Muscle of back (tissue), 13 donors: ENCODE measurements at places on chromosomes 1 and 21.

DNA sequence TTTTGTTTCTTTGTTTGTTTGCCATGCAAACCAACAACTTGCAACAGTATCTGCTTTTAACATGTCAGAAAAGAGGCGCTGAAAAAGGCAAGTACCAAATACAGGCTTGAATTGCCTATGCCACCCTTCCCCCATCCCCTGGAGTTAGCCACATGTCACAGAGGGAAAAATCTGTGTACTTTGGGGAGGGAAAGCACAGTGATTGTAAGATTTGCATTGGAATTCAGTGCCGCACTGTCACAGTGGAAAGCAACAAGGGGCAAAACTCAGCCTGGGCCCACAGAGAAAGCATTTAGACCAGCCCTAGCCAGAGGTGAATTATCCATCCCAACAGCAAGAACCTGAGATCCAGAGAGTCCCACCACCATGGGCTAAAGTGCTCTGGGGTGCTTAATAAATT, 52.4 kb upstream of the ACADM start:
- no peak for DNase-seq

DNA sequence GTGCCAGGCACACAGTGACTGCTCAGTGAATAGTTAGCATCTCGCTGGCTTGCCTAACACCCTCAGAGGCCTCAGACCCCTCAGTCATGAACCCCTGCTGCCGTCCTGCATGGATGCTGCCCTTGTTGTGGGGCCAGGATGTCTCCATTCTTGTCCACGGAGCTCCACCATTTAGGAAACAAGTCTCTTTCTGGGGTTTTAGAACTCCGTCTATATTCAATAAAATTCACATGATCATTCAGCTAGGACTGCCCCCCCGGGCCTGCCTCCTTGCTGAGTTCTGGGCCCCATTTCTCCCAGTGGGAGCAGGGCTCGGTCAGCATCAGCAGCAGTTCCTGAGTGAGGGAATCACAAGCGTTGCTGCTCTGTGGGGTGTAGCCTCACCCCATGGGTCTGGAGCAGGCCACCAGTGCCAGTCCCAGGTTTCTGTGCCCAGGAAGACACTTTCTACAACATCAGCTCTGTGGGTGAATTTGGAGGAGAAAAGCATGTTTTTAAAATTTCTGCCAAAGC, 134.1 kb downstream of the RHOU start:
- no peak for DNase-seq

GRCh38 chr1:9225411-9225785, 9.2 kb upstream of the H6PD start:
- DNase-seq = no peak

- DNase-seq = no peak
Observed at GRCh38 chr21:45511661-45512431, 30.4 kb downstream of the SLC19A1 start.

- DNase-seq = no peak
Observed at GRCh38 chr1:25912076-25912831, 6.0 kb upstream of the STMN1 start.
